WTC11 (cell line): ENCODE measurements at places on chromosomes 3 and 15. TPM values are rescaled to one million over a fixed set of nuclear protein-coding genes. Genes with fewer than 3 reads are reported as not detected.
A peak's percentile ranks its signal among the peaks of the same experiment; 100 is the strongest.

DNA sequence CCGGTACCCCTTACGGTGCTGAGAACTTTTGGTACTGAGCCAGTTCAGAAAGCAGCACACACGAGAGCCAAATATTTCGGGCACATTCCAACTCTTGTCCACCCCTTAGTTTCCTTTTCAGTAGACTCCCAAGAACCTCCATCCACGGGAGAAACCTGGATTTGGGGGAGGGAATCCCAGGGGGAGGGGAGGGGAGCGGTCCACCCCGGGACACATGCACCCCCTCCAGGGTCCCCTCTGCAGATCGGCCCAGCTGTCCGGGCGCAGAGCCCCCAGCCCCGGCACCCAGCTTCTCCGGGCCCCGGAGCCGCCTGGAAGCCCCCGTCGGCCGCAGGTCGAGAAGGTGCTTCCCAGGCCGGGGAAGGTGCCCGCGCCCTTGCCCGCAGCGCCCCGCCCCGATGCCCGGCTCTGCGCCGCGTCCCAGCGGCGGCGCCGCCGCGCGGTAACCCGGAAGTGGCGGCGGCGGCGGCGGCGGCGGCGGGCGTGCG is 455 bp upstream of the ABHD17C start:
- no peak overlapping the region for H3K27ac ChIP-seq
- H3K4me3 ChIP-seq, result peak overlapping the region; percentile 77
- H3K36me3 ChIP-seq, result peaks cover 7% of the 10 kb centered on the region

DNA sequence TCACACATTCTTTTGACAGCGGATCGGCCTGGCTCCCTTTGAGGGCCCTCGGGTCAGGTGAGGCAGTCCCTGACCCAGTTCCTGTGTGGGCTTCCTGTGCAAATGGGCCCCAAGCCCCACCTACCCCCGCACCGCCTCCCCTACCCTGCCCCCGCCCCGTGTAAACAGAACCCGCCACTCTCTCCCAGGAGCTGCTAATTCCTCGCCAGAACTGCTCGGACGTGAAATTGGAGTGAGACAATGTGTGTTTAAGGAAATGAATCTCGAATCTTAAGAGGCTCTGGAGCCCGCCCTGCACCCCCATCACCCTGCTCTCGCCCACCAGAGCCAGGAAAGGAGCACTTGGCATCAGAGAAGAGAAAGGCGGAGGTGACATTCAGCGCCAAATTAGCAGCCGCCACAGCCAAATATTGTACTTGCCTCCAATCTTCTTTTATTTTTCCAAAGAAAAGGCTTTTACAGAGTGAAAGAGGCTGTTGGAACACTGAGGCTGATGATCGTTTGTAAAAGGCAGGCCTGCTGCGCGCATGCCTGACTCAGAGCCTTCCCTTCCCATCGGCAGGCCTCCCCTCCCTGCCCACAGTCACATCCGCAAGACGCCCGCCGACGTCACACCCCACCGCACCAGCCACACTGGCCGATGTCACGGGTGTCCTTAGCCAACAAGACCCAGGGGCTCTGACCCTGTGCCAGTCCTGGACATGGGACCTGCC is 53.1 kb downstream of the CACNA2D2 start:
- no peaks in the 10 kb centered on the region for H3K36me3 ChIP-seq
- H3K4me3 ChIP-seq, result no peak overlapping the region; the same call in 1 of the 2 replicates

DNA sequence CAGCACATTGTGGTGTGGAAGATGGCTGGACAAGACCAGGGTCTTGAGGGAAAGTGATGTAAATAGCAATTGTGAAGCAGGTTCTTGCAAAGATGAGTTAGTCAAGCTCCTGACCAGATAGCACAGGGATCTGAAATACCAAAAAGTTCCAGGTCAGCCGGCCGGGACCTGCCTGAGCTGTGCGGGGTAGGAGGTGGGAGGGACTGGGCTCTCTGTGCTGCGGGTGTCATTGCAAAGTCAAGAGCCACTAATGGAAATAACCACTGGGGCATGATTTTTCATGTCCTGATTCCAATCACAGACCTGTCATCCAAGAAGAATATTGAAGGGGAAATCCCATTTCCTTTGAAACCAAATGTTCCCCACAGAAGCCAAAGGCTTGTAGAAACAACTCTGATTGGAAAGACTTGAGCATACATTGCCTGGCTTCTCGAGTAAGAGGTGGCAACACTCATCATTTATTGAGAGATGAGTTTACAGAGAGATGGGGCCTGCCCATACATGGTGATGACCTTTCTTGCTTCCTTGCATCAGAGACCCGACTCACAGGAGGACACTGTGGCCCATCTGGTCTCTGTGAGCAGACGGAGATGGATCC is 44.2 kb upstream of the KY start:
- no peak for DNase-seq
- no peaks in the 10 kb centered on the region for H3K4me1 ChIP-seq

The TMEM212 gene
- not detected in 3 replicates for total RNA-seq

GRCh38 chr3:136105044-136105443 is 91.1 kb downstream of the MSL2 start:
- H3K4me3 ChIP-seq, result no peak overlapping the region
- H3K36me3 ChIP-seq, result peaks cover 2% of the 10 kb centered on the region
- H3K27ac ChIP-seq, result no peak overlapping the region
- DNase-seq, result no peak
- no peaks in the 10 kb centered on the region for H3K27me3 ChIP-seq
- no peaks in the 10 kb centered on the region for H3K4me1 ChIP-seq

The STARD9 gene
- total RNA-seq, result 5.7 to 6.6 TPM (median 6.2 TPM) in 3 replicates

DNA sequence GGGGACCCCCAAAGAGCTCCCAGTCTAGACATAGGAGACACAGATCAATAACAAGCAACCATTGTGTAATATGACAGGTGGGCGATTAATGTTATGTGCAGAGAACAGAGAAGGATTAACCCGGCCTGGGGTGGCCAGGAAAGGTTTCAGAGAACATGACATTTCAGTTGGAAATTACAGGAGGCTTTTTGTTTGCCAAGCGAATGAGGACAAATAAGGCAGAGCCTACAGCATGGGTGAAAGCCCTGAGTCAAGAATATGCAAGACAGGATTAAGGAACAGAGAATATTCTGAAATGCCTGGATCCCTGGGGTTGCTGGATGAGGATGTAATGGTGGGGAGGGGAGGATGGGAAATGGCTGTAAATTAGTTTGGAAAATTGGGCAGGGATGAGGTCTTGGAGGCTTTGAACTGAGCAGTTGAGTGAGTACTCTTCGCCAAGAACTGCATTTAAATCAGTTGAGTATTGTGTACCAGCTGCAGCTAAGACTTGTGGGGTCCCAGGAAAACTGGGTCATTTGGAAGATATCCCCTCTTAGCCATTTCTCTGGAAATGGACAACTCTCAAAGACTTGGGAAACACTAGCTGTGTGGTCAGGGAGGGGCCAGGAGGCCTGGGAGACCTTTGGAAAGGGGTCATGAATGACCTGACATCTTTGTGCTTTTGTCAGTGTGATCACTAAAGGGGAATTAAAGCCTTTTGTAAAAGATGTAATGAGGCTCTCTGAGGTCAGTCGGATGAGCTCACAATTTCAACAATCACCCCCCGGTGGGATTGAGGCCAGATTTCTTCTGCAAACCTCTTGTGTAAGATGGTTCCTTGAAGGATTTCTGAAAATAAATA is 198.6 kb upstream of the NR2E3 start:
- peak overlapping the region; percentile 82 for H3K27ac ChIP-seq
- peak overlapping the region; percentile 23 for H3K4me3 ChIP-seq
- no peaks in the 10 kb centered on the region for H3K27me3 ChIP-seq
- H3K4me1 ChIP-seq, result peaks cover 73% of the 10 kb centered on the region
- H3K36me3 ChIP-seq, result no peaks in the 10 kb centered on the region

GRCh38 chr3:70855149-70855548 is 542.7 kb upstream of the MDFIC2 start:
- DNase-seq, result no peak
- H3K4me3 ChIP-seq, result no peak overlapping the region
- H3K27ac ChIP-seq, result no peak overlapping the region

- no peak for DNase-seq
- peaks cover 11% of the 10 kb centered on the region for H3K4me1 ChIP-seq
- H3K27ac ChIP-seq, result no peak overlapping the region
- H3K36me3 ChIP-seq, result peaks cover 2% of the 10 kb centered on the region; the same call in 1 of the 2 replicates
- H3K4me3 ChIP-seq, result no peak overlapping the region
Observed at GRCh38 chr3:42216931-42217333, 49.1 kb downstream of the CCK start.

DNA sequence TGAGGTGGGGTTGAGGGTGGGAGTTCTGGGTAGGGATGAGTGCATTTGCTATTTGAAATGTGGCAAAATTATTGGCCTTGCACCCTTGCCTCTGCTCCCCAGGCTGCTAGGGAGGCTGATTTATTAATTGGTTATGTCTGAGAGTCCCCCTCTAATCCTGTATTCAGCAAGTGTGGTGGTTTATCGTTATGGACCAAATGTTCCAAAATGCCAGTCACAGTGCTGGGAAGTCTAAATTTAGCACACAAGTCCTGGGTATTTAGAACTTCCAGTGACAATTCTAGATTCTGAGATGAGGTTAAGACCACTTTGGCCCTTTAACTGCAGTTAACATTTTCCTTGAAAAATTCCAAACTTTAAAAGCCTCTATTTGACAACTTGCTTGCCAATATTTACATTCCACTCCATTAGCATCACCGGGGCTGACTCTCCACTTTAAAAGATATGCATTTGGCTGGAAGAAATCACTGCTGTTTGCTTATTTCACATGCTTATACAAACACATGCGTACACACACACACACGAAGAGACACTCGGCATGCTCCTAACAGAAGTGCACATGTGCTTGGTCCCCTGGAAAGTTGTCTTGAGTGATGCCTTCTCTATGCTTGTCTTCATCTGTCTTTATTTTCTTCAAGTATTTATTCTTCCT is 247.7 kb downstream of the IL20RB start:
- H3K27me3 ChIP-seq, result no peaks in the 10 kb centered on the region; the same call in 1 of the 2 replicates
- no peak overlapping the region for H3K27ac ChIP-seq
- no peak for DNase-seq
- no peaks in the 10 kb centered on the region for H3K36me3 ChIP-seq

DNA sequence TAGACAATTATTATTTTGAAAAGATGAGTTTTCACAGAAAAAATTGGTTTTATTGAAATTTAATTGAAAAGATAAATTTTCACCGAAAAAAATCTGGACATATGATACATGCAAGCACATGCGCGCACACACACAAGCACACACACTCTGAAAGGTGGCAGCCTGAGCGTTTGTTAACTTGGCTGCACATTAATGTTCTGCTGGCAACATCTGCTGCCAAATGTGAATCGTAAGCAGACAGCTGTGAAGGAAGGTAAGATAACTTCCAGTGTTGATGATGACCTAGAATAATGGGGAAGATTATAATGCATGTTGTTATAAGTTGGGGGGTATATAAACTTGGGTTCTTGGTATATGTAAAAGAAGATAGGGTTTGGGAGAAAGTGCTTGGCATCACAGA is 18.4 kb upstream of the CMTM7 start:
- DNase-seq, result no peak
- no peaks in the 10 kb centered on the region for H3K36me3 ChIP-seq
- H3K27me3 ChIP-seq, result no peaks in the 10 kb centered on the region

GRCh38 chr3:55205990-55206389 is 278.1 kb upstream of the LRTM1 start:
- H3K27me3 ChIP-seq, result peaks cover 8% of the 10 kb centered on the region; the same call in 1 of the 2 replicates
- no peak overlapping the region for H3K27ac ChIP-seq
- no peak for DNase-seq
- peaks cover 18% of the 10 kb centered on the region for H3K36me3 ChIP-seq

DNA sequence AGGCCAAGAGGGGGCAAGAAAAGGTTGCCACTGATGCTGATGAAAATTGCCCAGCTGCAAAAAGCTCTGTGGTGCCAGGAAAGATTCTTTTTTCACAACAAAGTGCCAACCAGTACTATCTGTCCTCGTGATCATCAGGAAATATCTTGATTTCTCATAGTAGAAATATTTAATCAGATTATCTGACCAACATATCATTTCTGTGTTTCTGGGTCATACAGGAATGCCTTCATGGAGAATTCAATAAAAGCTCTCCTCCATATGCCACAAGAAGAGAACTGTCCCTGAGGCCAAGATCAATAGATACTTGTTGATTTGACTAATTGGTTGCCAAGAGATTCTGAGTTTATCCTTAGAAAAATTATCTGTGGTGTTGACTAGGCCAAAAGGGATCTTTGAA is 63.5 kb downstream of the FSIP1 start:
- H3K36me3 ChIP-seq, result no peaks in the 10 kb centered on the region
- H3K27ac ChIP-seq, result no peak overlapping the region
- no peaks in the 10 kb centered on the region for H3K27me3 ChIP-seq
- DNase-seq, result no peak

DNA sequence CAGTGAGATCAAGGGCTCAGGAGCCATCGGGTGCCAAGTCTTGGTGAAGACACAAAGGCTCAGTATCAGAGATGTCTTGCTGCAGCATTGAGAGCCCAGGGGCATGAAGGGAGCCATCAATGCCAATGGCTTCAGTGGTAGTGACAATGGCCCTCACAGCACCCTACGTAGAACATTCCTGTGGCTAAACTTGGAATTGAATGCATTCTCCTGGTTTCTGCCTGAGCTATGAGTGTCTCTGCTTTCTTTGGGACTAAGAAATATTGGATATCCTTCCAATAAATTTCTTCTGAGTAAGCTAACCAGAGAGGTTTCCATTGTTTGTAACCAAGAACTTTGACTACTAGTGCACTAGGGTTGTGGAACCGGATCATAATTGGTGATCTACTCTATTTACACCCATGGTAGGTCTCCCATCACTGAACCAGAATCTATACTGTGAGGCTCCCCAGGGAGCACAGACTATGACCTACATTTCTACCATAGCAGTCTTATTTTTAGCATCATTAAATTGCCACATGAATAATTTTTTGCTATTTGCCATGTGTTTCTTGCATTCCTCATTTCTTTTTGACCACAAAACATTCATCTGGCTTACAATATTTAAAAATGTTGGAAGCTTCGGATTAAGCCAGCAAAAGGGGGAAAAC is 31.6 kb upstream of the PDZRN3 start:
- no peak overlapping the region for H3K27ac ChIP-seq
- no peak for DNase-seq
- H3K4me1 ChIP-seq, result peaks cover 12% of the 10 kb centered on the region
- H3K27me3 ChIP-seq, result no peaks in the 10 kb centered on the region; the same call in 1 of the 2 replicates

- peaks cover 30% of the 10 kb centered on the region for H3K4me1 ChIP-seq
- no peak for DNase-seq
- H3K27me3 ChIP-seq, result no peaks in the 10 kb centered on the region
- H3K27ac ChIP-seq, result no peak overlapping the region
- no peaks in the 10 kb centered on the region for H3K36me3 ChIP-seq
Observed at GRCh38 chr3:112327371-112327951, 5.5 kb upstream of the CD200 start.

DNA sequence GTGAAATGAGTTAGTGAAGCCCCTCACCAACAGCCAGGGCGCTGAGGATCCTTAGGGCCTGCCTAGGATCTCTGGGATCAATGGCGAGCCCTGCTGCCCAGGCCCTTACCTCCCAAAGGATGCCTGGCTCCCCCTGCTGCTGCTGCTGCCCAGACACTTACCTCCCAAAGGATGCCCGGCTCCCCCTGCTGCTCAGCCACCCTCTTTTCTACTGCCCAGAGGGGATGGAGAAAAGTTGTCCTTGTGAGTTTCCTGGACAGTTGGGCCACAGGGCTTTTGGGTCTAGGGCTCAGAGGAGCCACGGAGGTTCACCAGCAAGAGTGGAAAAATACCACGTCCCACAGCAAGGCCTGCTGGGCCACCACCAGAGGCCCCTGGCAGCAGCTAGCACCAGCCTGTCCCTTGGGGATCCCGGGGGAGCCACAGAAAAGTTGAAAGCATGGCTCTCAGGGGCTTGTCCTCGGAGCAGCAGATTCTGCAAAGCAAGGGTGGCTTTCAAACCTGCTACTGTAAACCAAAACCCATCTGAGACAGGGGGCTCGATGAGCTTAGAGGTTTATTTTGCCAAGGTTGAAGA is 59.4 kb downstream of the SLC6A6 start:
- H3K27me3 ChIP-seq, result no peaks in the 10 kb centered on the region; the same call in 1 of the 2 replicates
- no peak overlapping the region for H3K27ac ChIP-seq
- peak; percentile 58 for DNase-seq

The CCDC54 gene
- not detected in 3 replicates for total RNA-seq
